Esophagus squamous epithelium (tissue), 5 donors: ENCODE measurements at places on chromosomes 3 and 15. TPM values are rescaled to one million over a fixed set of nuclear protein-coding genes. Genes with fewer than 3 reads are reported as not detected.
A peak's percentile ranks its signal among the peaks of the same experiment; 100 is the strongest.

Gene C3orf22
- not detected for total RNA-seq

DNA sequence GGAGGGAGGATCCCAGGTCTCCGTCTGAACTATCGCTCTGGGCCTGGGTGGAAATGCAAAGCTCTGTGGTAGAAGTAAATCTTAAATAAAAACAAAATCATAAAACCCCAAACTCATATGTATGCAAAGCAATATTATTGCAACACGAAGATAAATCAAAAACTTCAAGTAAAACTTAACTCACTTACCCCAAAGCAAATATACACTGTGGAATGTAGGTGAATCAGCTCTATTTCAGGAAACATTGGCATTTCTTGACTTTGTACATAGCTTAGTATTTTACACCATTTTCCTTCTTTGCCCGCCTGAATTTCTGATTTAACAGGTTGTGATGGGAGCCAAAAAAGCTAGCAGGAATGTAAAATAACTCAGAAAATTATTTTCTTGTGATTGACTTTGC, 126.2 kb downstream of the TPRG1 start:
- DNase-seq: no peak
- no peaks in the 10 kb centered on the region for H3K36me3 ChIP-seq
- H3K4me1 ChIP-seq: peaks cover 3% of the 10 kb centered on the region
- H3K27me3 ChIP-seq: no peaks in the 10 kb centered on the region
- H3K4me3 ChIP-seq: no peak overlapping the region

Gene AADACL2
- total RNA-seq: not detected

DNA sequence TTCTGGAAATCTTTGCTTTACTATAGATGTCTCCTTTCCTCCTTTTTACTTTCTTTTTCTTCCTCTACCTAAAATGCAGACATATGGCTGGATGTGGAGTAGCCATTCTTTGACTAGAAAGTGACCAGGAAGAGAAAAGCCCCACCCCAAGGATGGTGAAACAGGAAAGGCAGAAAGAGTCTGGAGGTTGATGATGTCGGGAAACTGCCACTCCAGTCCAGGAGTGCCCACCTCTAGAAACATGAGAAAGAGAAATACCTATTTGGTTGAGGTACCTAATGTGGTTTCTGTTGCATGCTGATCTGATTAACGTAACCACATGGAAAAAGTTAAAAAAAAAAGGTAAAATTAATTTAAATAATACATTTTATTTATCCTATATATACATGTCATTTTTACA, 55.2 kb upstream of the SSR3 start:
- H3K36me3 ChIP-seq: no peaks in the 10 kb centered on the region
- peaks cover 13% of the 10 kb centered on the region for H3K4me1 ChIP-seq
- no peak for DNase-seq
- H3K27me3 ChIP-seq: no peaks in the 10 kb centered on the region
- no peak overlapping the region for H3K27ac ChIP-seq
- H3K4me3 ChIP-seq: no peak overlapping the region

DNA sequence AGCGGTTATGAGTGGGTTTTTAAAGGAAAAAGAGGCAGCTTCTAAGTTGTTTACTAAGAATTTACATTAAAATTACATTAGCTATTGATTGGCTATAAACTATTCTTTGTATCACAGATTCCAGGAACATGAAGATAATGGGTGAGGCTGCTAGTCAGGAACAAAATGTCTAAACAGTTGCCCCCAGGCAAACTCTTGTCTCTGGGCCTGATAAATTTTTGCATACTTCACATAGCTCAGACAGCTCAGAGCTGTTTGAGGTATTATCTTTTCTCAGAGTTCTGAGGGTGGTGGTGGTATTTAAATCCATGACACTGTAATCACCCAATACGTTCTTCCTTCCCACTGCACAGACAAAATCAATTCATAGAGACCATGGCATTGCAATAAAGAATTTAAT, 2.1 kb upstream of the HACD2 start:
- peaks cover 17% of the 10 kb centered on the region for H3K4me1 ChIP-seq
- peaks cover 12% of the 10 kb centered on the region for H3K36me3 ChIP-seq
- no peaks in the 10 kb centered on the region for H3K27me3 ChIP-seq
- H3K27ac ChIP-seq: no peak overlapping the region
- H3K4me3 ChIP-seq: no peak overlapping the region
- no peak for DNase-seq

- no peak for DNase-seq
- no peaks in the 10 kb centered on the region for H3K27me3 ChIP-seq
- peak overlapping the region; percentile 98 for H3K4me3 ChIP-seq
- peaks cover 40% of the 10 kb centered on the region for H3K4me1 ChIP-seq
These were observed 607 bp downstream of the MRPL47 start for GRCh38 chr3:179603831-179604230.
